ENCODE measurements at places on chromosomes 5 and 9.
A peak's percentile ranks its signal among the peaks of the same experiment; 100 is the strongest.

DNA sequence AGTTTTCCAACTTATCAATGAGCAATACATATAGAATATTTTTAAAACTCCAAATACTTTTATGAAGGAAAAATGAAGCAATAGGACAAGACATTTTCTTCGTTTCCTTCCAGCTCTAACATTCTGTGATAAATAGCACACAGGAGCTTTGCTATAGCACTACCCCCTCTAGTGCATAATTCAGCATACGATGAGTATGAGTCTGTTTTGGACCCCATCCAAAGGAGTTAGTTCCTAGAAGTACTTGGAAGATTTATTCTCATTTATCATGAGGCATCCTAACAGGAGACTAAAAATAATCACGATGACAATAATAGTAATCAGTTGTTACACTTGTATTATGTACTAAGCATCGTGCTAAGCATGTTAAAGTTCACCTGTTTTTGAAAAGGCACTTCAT lies 1061.3 kb upstream of the DMAC1 start:
- no peak for DNase-seq

GRCh38 chr5:15646371-15646770 lies 146.4 kb downstream of the FBXL7 start:
- no peak for DNase-seq

- DNase-seq, result peak; percentile 75
Measured at GRCh38 chr9:96009690-96010472, 134.4 kb downstream of the ERCC6L2 start.

DNA sequence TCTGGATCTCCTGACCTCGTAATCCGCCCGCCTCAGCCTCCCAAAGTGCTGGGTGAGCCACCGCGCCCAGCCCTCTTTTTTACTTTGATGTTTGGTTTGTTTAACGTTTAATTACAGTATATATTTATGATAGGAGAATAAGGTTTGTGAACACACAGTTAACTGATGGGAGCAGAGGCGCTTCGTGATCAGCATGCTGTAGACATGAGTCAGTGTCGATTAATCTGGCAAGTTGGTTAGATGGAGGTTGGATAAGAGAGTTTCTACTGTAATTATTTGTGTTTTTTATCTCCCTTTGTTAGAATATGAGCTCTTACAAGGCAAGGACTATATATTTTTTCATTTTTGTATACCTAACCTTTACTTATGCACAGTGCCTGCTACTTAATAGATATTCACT lies 14.3 kb downstream of the ATG10 start:
- no peak for DNase-seq

DNA sequence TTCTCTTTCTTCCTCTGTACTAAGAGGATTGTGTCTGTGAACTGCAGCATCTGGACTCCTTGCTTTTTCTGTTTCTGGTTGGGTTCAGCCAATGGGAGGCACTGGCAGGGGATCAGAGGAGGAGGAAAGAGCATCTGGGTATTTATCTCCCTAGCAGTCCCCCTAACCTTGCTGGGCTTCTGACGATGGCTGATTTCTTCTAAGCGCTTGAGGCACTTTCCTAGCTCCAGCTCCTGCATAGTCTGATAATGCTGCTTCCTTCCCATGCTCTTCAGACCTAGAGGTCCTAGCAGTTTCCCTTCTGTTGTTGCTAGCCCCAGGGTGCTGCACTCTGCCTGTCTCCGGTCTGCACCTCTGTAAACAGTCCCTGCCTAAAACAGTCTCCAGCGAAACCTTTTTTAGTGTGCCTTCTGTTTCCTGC lies 225.1 kb downstream of the PDZD2 start:
- no peak for DNase-seq
